DND-41 (cell line): ENCODE measurements at places on chromosomes 5 and 9.

DNA sequence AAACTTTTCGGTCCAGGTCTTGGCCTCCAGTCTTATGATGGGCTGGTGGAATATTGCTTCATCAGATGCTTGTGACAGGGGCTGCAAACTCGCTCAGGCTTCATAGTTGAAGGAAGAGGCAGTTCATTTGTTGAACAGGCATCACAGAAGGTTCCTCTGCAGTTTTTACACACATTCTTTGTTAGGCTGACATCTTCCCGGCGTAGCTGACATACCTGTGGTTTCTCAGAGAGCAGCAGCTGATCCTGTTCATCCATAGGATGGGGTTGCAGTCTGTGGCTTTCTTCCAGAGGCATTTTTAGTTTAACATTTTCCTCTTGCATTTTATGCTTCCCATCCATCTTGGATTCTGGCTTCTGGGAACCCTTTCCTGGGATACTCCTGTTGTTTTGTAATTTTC, 1255.2 kb downstream of the EFNA5 start:
- DNase-seq: no peak

DNA sequence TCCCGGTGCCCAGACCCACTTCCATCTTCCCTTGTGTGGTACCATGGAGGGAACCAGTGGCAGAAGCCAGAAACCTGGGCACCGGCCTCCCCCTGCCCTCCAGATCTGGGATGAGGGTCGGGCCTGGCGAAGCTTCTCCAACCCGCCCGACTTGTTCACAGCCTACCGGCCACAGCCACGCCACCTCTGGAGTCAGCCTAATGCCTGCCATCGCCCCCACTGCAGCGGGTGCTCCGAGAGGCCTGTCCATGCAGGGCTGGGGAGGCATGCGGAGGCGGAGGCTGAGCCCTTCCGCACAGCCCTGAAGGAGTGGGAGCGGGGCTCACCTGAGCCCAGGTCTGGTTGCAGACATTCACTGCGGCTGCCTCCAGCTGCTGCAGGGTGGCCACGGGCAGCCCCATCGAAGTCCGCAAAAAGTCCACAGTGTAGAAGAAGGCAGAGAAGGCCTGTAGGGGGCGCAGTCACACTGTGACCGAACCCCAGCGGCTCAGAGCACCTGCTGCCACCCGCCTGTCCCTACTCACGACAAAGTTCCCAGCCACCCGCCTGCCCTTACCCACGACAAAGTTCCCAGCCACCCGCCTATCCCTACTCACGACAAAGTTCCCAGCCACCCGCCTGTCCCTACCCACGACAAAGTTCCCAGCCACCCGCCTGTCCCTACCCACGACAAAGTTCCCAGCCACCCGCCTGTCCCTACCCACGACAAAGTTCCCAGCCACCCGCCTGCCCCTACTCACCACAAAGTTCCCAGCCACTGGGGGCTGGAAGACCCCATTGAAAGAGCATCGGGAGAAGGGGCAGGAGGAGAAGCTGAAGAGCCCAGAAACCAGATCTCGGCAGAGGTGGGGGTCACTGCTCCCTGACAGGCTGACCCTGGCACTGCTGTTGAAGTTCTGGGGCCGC, 3.8 kb upstream of the NPDC1 start:
- peak; percentile 36 for DNase-seq

- no peak for DNase-seq
Observed at GRCh38 chr9:92952906-92953610, 5.7 kb downstream of the FGD3 start.

- DNase-seq: no peak
Observed at GRCh38 chr5:61465496-61465895, 133.4 kb downstream of the ZSWIM6 start.

- no peak for DNase-seq
Observed at GRCh38 chr9:79003514-79003913, 568.3 kb upstream of the TLE4 start.

DNA sequence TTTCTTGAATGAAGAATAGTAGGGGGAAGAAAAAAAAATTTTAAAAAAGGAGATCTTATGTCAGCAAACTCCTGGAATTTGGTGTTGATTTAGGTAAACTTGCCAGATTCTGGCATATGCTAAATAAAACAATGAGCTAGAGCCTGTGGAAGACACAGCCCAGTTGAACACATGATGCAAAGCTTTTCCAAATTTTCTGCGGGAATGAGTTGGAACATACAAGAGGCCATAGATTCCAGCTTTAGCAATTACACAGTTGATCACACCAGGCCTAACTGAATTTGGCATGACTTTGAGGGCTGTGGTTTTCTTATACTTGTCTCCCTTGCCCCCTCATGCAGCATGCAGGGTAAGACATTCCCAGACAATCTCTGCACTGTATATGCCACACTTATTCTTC, 297.0 kb downstream of the SH3GL2 start:
- no peak for DNase-seq

GRCh38 chr5:15850939-15851341, 328.7 kb downstream of the MARCHF11 start:
- no peak for DNase-seq

DNA sequence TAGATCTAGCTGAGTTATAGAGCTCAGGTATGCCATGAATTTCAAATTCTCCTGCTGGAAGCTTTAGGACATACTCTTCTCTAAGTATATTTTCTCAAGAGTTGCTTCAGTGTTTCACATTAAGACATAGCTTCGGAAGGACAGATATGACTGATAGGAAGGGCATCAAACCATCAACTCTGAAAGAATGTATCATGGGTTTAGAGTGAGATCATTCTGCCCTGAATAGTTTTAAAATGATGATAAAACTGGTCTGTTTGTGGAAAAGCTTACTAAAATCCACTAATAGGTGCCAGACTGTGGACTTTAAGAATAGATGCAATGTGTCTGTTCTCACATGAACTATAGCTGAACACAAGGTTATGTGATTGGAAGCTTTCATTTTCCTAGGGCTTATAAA, 8.4 kb downstream of the SPEF2 start:
- no peak for DNase-seq
